Fibroblast of mammary gland (primary cell): ENCODE measurements at places on chromosomes 4 and X.

DNA sequence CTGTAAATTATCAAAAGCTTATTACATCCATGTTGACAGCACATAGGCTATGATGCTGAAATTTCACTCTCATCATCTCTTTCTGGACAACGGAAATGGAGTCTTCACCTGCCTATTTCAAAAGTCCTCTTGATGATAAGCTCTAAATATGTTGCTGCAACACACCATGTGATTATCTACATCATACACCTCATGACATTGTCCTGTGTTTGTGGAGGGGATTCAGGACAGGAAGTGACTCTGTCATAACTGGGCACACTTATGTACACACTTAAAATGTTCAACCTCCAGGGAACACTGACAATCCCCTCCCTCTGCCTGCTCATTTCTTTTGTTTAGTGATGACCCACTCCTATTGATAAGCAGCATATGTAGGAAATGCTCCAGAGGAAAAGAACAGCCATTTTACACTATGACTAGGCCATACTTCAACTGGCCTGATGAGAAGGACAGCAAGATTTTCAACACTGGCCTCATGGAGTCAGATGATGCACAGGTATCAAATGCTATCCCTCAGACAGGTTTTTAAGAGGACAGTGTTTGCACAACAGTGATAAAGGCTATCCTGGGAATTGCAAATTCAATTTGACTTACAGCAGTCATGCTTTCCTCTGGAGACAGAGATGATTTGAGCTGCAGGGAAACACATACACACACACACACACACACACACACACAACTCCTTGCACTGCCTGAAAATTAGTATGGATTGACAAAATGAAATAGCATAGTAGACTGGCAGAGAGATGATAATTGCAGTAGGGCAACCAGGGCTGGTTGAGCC lies 163.3 kb upstream of the RASGEF1B start:
- DNase-seq, result no peak

GRCh38 chrX:44244008-44244407 lies 99.5 kb downstream of the EFHC2 start:
- peak; percentile 47 for DNase-seq

GRCh38 chr4:51960486-51960885 lies 59.7 kb downstream of the LRRC66 start:
- DNase-seq, result no peak

GRCh38 chr4:124464836-124465235 lies 247.7 kb downstream of the ANKRD50 start:
- no peak for DNase-seq

- DNase-seq, result peak; percentile 29
Observed at GRCh38 chr4:110275871-110276270, 77.5 kb upstream of the ELOVL6 start.

- DNase-seq, result no peak
Observed at GRCh38 chr4:159540501-159540900, 437.6 kb downstream of the RAPGEF2 start.

DNA sequence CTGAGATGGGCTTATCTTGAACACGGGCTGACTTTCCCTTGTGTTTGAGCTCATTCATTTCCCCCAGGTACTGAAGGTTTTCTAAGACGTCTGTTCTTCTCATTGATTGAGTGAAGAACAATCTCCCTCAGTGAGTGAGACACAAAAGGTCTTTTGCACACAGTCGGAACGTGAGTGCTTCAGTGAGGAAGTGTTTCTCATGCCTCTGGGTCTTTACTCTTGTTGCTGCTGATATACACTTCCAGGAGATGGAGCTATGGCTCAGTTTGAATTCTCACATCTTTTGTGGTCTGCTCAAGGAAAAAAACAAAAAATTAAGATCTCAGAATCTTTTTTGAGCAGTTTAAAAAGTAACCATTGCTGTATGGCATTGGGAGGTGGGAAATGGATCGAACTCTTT lies 981.9 kb upstream of the TENM3 start:
- peak; percentile 17 for DNase-seq

GRCh38 chr4:148390311-148390710 lies 51.9 kb downstream of the NR3C2 start:
- DNase-seq, result no peak

GRCh38 chr4:121674696-121675095 lies 22.1 kb downstream of the ANXA5 start:
- no peak for DNase-seq

- DNase-seq, result no peak
Observed at GRCh38 chr4:158538911-158539310, 17.2 kb downstream of the RXFP1 start.

GRCh38 chrX:10892621-10893225 lies 218.4 kb upstream of the HCCS start:
- no peak for DNase-seq

- DNase-seq, result no peak
Observed at GRCh38 chr4:160724063-160724462, 1439.7 kb downstream of the FSTL5 start.

DNA sequence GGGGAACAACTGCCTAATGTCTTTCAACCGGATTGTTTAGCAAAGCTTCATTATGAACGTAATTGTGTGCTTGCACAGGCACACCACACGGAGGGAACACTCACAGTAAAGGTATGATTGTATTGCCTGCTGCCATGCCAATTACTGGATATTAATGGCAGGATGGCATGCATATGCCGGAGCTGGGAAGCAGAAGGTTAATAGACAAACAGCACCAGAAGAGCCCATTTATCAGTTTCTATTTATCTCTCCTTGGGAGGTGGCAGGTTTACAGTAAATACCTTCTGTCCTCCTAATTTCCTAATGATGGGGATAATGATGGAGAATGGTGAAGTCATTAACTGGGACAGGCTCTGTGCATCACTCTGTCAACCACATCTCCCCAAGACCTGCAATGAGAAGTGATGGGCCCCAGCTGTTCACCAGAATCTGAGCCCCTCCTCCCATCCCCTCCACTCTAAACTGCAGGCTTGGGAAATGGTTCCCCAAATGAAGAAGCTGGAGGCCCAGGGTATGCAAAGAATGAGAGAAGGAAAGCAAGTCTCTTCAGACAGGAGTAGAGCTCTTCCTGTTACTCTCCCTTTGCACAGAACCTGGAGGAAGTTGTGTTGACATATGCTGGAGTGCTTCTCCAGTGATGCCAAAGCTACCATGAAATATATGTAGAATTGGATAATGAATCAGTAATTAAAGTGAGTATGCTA lies 160.8 kb downstream of the NAA11 start:
- DNase-seq, result no peak

GRCh38 chrX:143002206-143002605 lies 23.5 kb upstream of the SPANXN4 start:
- no peak for DNase-seq

GRCh38 chrX:19350941-19351384 lies 7.2 kb downstream of the PDHA1 start:
- DNase-seq, result no peak

DNA sequence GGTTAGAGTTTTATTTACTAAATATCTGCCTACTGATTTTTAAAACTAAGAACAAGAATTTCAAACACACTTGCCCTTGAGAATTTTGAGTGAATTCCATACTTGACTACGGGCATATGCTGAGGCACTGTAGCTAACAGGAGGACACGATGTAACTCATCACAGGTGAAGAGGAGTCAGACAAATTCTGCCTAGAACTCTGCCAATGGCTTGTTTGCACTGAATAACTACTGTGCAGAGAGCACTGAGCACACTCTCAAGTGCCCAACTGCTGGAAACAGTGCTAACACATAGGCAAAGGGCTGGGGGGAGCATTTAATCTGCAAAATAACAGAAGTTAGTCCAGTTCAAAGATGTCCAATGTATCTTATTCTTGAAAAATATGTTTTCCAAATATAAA lies 104.4 kb downstream of the WDFY3 start:
- no peak for DNase-seq

DNA sequence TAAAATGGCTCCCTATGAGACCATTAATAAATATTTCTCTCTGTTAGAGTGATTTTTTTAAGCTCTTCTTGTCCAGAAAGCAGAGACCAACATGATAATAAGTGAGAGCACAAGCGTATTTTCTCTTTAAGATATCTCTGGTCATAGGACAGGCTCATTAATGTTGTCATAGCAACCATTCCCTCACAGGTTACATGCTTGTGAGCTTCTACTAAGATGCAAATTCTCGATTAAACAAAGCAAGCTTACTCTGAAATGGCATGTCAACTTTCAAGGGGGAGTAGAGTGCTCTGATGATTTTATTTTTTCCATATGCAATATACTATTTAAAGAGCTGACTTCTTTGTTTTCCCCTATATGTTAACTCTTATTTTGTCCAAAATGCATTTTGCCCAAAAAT lies 487.2 kb upstream of the LCORL start:
- DNase-seq, result no peak

- peak; percentile 34 for DNase-seq
Observed at GRCh38 chrX:23616361-23616760, 50.9 kb upstream of the PRDX4 start.

- DNase-seq, result peak; percentile 80
Observed at GRCh38 chr4:175536852-175537453, 275.1 kb downstream of the GPM6A start.

DNA sequence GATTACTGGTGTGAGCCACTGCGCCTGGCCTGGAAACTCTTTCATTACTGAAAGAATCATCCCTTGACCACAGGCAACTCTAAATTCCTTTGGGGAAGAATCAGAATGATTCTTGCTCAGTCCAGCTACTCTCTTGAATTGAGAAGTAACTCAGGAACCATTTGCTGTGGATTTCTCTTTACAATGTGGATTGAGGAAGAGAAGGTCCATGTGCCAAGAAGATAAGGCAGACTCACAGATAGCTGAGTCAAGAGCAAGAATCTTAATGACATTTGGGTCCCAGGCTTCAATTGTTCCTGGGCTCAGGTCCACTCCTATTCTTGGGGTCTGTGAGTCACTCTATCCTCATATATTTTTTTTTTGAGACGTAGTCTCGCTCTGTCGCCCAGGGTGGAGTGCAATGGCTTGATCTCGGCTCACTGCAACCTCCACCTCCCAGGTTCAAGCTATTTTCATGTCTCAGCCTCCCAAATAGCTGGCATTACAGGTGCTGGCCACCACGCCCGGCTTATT lies 6.2 kb upstream of the MGARP start:
- no peak for DNase-seq

GRCh38 chr4:156084373-156084772 lies 130.7 kb upstream of the CTSO start:
- DNase-seq, result no peak

- DNase-seq, result no peak
Observed at GRCh38 chr4:61614231-61614630, 414.1 kb downstream of the ADGRL3 start.

GRCh38 chr4:24517676-24518075 lies 66.7 kb downstream of the DHX15 start:
- no peak for DNase-seq

- no peak for DNase-seq
Observed at GRCh38 chr4:168152837-168153500, 60.6 kb downstream of the ANXA10 start.
